Activated naive CD4-positive, alpha-beta T cell treated with anti-CD3 and anti-CD28 coated beads for 36 hours (primary cell): ENCODE measurements at places on chromosomes 3 and 15.

- no peak for DNase-seq
These were observed 144.2 kb upstream of the SNTN start for GRCh38 chr3:63508305-63508704.

DNA sequence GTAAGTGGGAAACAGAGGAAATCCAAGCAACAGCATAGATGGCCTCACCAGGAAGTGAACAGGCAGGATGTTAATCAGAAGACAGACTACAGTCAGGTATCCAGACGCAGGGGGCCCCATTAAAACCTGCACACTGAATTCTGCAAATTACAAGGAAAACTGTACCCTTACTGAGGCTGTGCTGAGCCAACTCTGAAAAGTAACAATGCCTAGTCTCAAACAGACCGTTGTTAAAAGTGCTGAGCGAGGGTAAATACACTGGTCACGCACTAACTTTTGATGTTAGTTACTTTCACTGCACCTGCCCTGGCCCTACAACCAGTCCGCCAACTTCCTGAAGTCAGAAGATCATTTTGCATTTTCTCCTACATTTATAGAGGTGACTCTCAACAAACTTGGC, 1.0 kb downstream of the TAMM41 start:
- DNase-seq, result peak; percentile 20

DNA sequence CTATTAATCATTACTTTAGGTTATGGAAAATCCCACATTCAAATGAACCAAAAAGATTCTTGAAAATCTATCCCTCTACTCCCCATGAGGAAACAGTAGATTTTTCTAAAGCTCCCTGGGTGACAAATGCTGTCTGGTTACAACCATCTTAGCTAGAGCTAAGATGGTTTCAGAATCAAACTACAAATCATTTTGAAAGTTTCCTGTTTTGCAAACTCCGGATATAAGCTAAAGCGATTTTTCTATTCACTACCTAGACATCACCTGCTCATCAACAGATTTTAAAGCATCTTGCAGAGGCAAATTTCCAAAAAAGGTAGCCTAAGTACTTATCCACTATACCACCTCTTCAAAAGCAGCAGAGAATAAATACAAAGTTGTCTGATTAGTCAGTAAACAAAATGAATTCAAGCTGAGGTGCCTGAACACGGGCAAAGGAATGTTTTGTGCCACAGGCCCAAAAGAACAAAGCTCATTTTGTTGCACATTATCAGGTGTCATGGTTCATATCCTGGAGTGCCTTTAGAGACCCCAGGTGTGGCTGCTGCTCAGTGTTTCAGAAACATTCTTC, 204.9 kb downstream of the TNIK start:
- DNase-seq, result no peak

GRCh38 chr3:188321258-188321657, 167.3 kb downstream of the LPP start:
- no peak for DNase-seq

DNA sequence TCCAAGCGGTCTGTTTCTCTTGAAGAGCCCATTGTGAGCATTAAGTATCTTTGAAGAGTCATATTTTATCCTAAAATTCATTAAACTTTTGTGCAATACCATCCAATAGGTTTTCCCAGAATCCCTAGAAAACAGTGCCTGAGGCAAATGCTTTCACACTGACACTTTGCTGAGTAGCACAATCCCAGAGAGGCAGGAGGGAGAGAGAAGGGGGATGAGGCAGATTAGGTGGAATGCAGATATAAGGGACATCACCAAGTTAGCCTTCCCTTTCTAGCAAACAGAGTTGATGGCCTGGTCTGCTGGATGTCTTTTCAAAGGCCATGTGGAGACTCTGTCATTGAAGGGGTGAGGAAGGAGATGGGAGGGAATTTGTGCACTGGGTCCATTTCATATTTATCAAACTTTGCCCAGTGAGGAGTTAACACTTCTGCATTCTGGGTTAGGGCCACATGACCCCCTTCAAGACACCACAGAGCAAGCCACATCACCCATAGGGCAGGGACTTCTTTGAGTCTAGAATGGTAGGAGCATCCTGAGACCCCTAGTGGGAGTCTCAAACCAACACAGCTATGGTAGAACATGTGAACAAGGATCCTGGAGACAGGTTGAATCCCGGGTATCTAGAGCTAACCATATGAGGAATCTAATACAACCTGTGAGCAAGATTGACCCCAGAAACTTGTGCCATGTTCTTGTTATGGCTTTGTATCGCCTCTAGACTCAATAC, 32.0 kb upstream of the SEMA6D start:
- no peak for DNase-seq

DNA sequence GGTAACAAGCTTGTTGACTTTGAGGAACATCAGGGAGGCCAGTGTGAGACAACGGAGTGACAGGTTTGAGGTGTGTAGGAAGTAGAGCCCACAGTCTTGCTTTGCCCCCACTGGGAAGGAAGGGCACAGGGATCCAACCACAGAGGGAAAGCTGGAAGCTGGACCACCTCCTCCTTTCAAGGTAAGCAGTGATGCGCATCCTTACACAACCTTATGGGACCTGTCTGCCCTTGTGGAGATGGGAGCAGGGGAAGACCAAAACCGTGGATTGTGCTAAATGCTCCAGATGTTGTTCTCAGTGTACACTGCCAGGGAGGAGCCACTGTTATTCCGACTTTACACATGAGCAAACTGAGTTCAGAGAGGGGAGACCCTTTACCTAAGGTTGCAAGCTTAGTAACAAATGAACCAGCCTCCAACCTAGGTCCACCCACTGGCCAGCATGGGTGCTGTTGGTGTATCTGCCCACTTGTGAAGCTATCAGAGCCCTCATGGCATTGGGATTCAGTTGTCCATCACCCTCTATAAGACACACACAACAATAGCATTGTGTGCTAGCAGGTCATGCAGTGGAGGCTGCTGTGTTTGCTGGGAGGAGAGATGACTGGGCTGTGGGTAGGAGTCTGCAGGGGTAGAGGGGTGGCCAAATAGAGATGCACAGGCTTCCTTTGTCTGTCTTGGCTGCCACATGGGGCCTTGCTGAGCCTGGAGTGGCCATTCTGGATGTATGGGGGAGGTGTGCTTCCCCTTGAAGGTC, 586 bp upstream of the LSMEM2 start:
- DNase-seq, result no peak

DNA sequence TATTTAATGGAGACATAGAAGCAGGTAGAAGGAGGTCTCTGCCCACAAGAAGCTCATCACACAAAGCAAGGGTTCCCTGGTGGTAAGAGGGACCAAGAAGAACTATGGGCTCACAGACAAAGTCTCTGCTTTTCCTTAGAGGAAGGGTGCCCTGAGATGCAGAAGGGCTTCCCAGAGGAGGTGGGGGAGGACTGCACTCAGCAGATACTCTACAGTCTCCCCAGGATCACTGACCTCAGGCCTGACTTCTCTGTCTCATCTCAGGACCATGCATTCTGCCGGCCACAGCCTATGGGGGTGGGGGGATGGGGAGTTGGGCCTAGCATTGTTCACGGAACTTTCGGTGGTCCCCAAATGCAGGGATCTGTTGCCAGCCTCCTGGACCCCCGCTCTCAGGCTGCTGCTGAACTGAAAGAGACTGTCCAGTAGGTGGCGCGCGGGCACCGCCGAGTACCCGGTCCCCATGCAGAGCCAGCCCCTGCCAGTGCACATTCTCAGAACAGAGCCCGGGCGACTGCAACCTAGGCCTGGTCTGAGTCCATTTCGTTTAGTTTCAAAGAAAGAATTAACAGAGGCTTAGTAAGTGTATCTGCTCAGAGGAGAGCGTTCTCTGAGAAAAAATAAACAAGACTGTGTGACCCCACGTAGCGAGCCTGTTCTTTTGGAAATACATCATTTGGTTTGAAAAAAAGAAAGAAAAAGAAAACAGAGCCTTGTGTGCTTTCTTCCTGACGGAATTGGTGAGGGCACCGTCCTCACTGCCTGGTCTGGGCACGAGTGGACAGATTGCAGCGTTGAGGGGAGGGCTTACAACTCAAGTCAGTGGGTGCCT, 74.1 kb downstream of the LRTM1 start:
- DNase-seq, result peak; percentile 55

DNA sequence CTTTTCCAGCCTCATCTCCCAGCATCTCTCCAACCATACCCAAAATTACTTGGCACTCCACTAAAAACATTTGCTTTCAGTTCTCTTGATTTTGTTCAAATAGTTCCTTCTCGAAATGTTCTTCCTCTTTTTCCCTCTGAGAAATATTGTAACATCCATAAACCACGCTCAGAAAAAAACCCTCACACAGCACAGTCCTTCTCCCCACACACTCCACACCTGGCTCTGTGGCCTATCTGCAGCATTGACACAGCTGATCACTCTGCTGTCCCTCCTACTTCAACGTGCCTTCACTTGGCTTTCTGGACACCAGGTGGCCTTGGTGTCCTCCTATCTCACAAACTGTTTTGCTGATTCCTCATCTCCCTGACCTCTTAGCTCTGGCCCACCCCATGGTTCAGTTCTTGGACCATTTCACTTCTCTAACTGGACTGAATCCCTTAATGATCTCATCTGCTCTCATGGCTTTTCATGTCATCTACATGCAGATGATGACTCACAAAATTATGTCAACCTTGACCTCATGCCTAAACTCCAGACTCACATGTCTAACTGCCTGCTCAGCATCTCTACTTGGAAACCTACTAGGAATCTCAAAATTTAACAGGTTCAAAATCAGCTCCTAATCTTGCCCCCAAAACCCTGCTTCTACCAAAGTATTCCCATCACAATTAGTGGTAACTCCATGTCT, 93.3 kb downstream of the TRIM42 start:
- no peak for DNase-seq

- DNase-seq, result no peak
These were observed 10.2 kb downstream of the SHOX2 start for GRCh38 chr3:158095814-158096704.

- no peak for DNase-seq
These were observed 84.1 kb upstream of the PRR23E start for GRCh38 chr3:127108796-127109195.

DNA sequence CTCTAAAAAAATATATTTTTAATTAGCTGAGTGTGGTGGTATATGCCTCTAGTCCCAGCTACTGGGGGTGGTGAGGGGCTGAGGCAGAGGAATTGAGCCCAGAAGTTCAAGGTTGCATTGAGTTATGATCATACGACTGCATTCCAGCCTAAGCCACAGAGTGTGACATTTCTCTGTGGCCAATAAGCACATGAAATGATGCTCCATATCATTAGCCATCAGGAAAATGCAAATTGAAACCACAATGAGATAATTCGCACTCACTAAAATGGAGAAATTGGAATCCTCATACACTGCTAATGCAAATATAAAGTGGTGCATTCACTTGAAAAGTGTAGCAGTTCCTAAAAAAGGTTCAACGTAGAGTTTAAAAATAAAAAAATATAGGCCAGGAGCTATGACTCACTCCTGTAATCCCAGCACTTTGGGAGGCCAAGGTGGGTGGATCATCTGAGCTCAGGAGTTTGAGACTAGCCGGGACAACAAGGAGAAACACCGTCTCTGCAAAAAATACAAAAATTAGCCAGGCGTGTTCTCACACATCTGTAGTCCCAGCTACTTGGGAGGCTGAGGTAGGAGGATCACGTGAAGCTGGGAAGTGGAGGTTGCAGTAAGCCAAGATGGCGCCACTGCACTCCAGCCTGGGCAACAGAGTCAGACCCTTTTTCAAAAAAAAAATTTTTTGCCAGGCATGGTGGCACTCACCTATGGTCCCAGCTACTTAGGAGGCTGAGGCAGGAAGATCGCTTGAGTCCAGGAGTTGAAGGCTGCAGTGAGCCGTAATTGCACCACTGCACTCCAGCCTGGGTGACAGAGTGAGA, 35.2 kb downstream of the IFT122 start:
- no peak for DNase-seq

GRCh38 chr3:185207931-185208746, 45.7 kb downstream of the EHHADH start:
- no peak for DNase-seq

DNA sequence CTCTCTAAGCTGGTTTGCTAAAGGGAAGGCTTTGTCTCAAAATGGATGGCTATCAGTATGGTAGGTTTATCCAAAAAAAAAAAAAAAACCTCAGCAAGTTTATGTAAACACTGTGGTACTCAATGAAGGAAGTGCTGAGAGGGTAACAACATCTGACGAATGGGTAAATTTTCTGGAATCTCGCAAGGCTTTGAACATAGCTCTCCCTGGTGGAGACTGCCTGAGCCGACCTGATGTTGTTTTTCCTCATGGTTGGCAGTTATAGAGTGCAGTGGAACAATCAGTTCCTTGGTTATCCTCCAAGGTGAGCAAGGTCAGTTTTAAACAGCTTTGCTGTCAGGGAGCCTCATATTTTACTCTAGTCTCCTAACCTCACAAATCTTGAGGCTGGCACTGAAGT, 94.6 kb downstream of the ZPLD1 start:
- no peak for DNase-seq

DNA sequence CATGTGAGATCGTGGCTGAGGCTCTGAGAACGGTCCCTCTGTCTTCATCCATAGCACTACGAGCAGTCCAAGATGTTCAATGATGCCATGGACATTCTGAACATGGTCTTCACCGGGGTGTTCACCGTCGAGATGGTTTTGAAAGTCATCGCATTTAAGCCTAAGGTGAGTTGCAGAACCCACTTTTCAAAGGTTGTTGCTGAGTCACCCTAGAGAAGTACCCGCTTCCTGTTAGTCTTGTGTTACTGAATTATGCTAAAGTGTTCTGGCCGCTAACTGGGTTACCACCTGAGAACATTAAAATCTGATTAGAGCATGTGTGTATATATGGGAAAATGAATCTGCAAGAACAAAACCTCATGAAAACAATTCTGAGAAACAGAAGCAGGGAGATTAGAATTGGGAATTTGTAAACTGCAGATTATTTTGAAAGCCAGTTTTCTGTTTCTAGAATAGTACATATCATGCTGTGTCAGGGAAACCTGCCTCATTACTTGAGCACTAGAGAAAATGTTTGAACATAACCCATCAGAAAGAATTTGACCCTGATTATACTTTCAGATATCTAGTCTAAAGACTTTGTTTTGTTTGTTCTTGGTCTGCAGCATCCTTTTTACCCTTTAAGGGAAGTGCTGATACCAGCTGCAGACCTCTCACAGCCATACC, 92.6 kb downstream of the CHDH start:
- peak; percentile 19 for DNase-seq

DNA sequence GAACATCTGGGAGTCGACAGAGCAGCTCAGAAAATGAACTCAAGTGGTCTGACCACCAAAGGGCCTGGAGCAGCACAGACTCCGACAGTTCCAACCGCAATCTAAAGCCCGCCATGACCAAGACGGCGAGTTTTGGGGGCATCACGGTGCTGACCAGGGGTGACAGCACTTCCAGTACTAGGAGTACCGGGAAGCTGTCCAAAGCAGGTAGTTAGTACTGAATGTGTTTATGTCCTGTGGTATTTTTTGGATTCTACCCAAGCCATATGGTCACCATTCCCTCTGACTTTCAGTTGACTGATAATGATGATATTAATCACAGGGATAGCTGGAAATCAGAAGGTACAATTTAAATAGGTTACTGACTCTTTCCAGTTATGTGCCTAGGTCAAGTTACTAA, 82.3 kb downstream of the ARPP21 start:
- no peak for DNase-seq

GRCh38 chr3:72234391-72234790, 449.4 kb upstream of the PROK2 start:
- no peak for DNase-seq
